ENCODE measurements at places on chromosomes 7 and 10.
A peak's percentile ranks its signal among the peaks of the same experiment; 100 is the strongest.

- no peak for DNase-seq
These were observed 20.2 kb upstream of the ZNF862 start for GRCh38 chr7:149817836-149818535.

GRCh38 chr7:30646154-30646553 lies 36.1 kb downstream of the CRHR2 start:
- no peak for DNase-seq

DNA sequence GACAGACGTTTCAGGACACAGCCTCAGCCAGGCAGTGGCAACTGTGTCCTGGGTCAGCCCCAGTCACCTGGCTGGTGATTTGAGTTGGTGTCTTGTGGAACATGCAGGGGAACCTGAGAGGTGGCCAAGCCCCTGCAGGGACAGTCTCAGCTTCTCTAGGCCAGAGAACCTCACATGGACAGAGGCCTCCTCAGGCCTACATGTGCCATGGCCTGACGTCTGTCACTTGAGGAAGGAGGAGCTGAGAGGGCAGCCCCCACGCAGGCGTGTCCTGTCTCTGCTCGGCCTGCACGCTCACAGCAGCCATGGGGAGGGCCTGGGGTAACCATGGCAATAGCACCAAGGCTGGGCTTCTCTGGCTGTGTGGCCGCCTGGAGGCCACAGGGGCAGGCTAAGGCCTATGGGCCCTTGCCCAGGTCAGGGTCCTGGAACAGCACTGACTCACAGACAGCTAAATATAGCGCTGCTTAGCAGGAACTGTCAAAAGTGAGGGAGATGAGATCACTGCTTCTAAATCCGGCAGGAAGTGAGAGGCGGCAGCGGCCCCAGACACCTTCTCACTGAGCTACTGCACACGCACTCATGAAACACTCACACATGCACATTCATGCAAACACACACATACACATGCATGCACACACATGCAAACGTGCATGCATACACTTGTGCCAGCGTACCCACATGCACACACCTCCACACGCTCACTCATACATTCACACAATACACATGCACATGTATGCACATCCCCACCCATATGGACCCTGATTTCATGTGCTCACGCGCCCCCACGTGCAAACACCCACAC lies 57.0 kb downstream of the YKT6 start:
- DNase-seq: peak; percentile 83

- no peak for DNase-seq
These were observed 62.7 kb downstream of the ADCYAP1R1 start for GRCh38 chr7:31114593-31115343.

GRCh38 chr7:69722843-69723242 lies 124.6 kb downstream of the AUTS2 start:
- no peak for DNase-seq

DNA sequence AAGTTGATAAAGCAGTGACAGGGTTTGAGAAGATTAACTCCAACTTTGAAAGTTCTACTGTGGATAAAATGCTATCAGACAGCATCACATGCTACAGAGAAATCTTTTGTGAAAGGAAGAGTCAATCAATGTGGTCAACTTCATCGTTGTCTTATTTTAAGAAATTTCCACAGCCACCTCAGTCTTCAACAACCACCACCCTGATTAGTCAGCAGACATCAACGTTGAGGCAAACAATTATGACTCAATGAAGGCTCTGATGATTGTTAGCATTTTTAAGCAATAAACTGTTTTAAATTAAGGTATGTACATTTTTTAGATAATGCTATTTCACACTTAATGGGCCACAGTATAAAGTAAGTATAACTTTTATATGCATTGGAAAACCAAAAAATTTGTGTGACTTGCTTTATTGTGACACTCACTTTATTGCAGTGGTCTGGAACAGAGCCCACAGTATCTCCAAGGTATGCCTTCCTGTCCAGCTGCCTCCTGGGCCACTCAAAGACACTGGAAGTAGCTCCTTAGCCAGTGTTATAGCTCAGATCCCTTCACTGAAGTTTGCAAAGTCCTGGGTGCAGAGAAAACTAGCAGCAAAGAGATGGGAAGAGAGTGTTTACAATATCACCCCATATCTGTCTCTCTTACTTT lies 293.1 kb downstream of the ARHGAP12 start:
- DNase-seq: no peak

DNA sequence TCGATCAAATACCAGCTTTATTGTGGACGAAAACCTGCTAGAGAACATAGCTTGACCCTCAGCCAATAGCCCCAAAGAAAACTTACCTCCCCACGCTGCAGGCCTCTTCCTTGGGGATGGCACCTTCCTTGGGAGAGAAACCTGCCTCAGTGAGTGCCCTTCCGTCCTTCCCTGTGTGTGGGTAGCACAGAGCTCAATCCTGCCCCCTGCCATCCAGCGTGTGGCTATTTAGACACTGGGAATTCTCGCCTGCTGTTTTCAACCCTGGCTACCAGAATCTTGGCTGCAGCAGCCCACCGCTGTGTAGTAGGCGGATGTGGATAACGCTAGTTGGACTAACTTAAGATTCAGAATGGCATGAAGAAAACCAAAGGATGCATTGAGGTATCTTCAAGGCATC lies 238.2 kb downstream of the TEX36 start:
- no peak for DNase-seq

GRCh38 chr10:33041783-33042437 lies 83.9 kb upstream of the ITGB1 start:
- no peak for DNase-seq

GRCh38 chr10:111142092-111142768 lies 65.4 kb downstream of the ADRA2A start:
- DNase-seq: no peak

GRCh38 chr7:132932296-132933071 lies 149.4 kb downstream of the CHCHD3 start:
- DNase-seq: no peak

DNA sequence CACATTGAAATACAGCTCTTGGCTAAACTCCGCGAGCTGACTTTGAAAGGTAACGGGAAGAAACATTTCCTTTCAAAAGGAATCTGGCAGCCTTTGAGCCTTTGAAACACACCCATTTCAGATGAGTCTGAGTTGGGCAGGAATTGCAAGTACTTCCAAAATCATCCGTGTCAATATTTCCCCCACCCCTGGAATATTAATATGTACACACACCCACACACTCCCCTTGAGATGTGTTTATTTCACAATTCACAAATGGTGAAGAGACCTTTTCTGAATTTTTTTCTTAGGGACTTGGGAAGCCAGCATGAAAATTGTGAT lies 438.7 kb upstream of the NRP1 start:
- DNase-seq: no peak

- no peak for DNase-seq
These were observed 23.0 kb downstream of the DBF4 start for GRCh38 chr7:87899255-87899654.

- DNase-seq: no peak
These were observed 38.9 kb downstream of the POU6F2 start for GRCh38 chr7:39016609-39017008.

- no peak for DNase-seq
These were observed at the start of gene DLX5 for GRCh38 chr7:97024209-97025129. Gene DLX5, minus strand, starts transcription at chr7:97024831. Its CDS starts 208 bp downstream, at chr7:97024623.

GRCh38 chr10:43170491-43170890 lies 32.2 kb downstream of the CSGALNACT2 start:
- no peak for DNase-seq

DNA sequence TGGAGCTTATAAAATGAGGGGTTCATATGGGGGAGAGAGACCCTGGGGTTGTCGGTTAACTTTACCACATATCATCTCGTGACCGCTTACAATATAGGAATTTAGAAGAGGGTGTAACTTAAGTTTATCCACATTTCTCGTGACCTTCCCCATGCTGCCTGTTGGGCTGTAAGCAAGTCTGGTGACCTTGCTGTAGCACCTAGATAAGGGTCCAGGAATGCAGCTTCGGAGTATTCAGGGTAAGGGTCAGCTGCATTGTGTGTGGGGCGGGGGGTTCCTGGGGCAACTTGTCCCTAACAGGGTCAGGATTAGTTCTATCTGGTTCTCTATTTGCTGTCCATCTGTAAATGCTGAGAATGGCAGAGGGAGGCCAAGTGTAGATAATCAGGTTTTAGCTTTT lies 1.3 kb upstream of the CHST3 start:
- no peak for DNase-seq

- DNase-seq: no peak
These were observed 48.0 kb downstream of the RHOBTB1 start for GRCh38 chr10:60896033-60896432.

GRCh38 chr7:92569137-92569536 lies 21.1 kb downstream of the FAM133B start:
- DNase-seq: no peak

- DNase-seq: peak; percentile 18
These were observed 26.8 kb upstream of the SORCS3 start for GRCh38 chr10:104614245-104614831.

- DNase-seq: no peak
These were observed 203.2 kb upstream of the PPP2R2D start for GRCh38 chr10:131697476-131698128.

GRCh38 chr10:130392031-130392430 lies 255.8 kb downstream of the GLRX3 start:
- DNase-seq: no peak

DNA sequence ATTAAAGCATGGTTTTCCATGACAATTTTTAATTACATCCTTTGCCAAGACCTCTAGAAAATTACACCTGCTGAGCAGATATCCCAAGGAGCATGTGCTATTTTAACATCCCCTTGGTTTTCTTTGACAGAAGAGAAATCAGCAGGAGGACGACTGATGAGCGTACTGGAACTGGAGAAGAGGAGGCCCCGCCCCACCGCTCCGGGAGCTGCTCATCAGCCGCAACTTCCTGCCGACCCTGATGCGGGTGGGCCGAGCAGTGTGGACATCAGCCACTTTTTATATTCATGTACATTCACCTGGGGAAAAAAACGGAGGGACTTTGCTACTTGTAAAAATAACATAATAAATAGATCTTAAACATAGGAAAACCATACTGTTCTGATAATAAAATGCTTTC lies 54.2 kb downstream of the CDC123 start:
- DNase-seq: no peak

DNA sequence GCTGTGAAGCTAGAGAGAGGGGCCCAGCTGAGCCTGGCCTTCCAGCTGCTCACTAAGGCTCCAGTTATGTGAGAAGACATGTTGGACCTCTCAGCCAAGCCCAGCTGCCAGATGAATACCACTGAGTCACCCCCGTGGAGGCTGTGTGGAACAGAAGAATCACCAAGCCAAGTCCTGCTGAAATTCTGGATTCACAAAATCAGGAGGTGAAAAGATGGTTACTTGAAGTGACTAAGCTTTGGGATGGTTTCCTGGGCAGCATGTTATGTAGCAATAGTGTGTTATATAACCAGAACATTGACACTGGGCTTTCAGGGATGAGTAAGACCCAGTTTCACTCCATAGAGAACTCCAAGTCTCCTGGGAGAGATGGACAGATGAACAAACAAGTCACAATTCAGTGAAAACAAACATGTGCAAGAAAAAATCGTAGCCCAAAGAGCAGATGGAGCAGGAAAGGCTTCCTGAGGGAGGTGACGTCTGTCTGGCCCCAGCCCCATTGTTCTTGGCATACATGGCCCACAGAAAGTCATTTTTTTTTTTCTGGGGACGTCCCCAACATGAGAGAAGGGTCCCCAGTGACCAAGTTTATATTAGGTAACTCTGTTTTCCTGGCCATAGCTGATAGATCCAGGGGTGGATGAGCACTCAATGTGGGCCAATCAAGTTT lies 64.1 kb upstream of the PDZD8 start:
- DNase-seq: no peak

DNA sequence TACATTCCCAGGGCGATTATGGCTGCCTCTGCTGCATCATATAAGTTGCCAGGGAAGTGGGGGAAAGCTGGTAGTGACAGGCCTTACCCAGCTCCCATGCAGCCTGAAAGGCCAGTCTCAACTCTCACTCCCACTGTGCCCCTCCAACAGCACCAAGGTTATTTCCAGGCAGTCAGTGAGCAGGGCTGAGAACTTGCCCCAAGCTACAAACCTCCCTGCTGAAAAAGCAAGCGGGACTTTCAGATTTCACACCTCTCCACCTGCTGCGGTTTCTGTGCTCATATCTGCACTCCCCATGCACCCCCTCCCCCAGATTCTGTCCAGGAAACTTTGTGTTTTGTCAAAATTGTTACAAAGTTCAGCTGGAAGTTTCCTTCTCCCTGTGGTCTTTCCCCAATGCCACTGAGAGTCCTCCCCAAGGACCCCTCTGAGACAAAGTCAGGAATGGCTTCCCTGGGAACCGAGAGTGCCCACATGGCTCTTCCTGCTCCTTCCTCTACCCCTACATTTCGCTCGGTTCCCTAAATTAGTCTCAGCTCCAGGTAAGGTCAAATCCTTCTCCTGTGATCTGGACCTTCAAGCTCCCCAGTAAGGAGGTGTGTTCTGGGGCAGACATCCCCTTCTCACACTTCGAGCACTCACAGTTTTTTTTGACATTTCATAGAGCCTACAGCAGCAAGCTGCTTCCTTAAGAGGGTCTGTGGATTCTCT lies 25.3 kb upstream of the WNT2 start:
- DNase-seq: no peak

DNA sequence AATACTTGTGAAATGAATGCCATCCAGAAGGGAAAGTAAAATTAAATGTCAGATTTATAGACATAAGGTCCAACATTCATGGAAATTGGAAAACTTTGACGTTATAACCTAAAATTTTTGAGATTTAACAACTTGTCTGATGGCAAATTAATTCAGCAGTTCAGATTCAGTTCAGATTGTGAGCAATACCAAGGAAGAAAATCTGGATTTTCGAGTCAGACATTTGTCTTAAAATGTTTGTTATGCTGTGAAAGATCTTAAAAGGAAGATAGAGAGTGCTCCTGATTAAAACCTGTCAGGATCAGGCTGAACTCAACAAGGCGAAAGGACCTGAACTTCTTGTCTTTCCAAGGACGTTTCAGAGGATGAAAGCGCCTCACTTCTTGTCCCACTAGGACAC lies 320.9 kb downstream of the PAXIP1 start:
- DNase-seq: no peak

- DNase-seq: no peak
These were observed 30.5 kb downstream of the HHEX start for GRCh38 chr10:92719991-92720830.

GRCh38 chr10:44660271-44660670 lies 250.9 kb upstream of the TMEM72 start:
- no peak for DNase-seq

DNA sequence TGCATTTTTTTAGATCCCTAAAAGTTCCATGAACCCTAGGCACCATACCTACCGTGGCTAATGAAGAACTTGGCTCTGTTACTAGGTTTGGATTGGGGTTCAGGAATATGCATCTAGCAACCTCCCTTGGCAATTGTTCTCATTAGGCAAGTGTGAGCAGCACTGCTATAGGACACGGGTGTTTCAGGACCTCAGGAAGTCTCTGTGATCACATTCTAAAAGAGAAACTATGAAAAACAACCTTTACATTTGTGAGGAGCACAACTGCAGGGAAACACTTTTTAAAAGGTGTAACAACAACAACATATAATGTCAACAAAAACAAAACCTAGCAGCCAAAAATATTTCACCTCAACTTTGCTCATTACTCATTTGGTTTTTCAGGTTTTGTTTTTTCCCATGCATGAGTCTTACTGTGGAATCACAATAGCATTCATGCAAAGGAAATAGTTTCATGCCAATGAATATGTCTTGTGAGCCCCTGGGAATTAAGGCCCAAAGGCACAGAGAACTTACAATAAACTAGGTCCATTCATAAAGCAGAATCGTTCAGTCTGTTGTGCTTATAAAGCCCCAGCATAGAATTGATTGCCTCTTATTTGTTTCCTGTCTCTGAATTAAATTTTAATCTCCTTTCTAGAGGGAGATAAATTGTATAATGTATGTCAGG lies 255.7 kb upstream of the DGKB start:
- no peak for DNase-seq

GRCh38 chr10:113890769-113891168 lies 36.3 kb downstream of the NHLRC2 start:
- DNase-seq: no peak

GRCh38 chr10:16182144-16182543 lies 254.7 kb upstream of the PTER start:
- no peak for DNase-seq
